Cardiac septum (tissue), 1 donor: ENCODE measurements at places on chromosomes 16 and 17. TPM values are rescaled to one million over a fixed set of nuclear protein-coding genes. Genes with fewer than 3 reads are reported as not detected.

HSPB9 gene
- not detected for total RNA-seq

IRX3 gene
- total RNA-seq: 70.2 TPM

RDM1 gene
- total RNA-seq: not detected

RNF135 gene
- total RNA-seq: 4.8 TPM

CNGB1 gene
- total RNA-seq: not detected

SLC46A1 gene
- 2.7 TPM for total RNA-seq

NPB gene
- 0.51 TPM for total RNA-seq

TP53TG3 gene
- total RNA-seq: not detected
